GM13976 (cell line): ENCODE measurements at places on chromosomes 2 and 18.

DNA sequence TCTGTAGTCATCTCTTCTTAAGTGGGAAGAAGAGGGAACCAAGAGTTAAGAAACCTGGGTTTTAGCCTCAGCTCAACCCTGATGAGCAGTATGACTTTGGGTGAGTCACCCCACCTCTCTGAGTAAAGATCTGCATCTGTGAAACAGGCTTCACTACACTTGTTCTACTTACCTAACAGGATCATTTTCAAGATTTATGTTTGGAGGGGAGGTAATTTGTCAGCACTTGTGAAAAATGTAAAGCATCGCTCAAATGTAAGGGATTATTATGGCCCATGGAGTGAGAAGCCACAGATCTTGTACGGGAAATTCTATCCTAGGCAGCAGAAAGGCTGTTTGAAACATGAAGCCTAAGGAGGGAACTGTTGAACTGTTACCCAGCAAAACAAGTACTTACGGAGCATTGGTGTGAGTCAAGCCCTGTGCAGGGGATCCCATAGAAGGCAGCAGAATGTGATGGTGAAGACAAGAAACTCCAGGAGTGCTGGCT, 160.6 kb downstream of the PRKCE start:
- no peak for DNase-seq

DNA sequence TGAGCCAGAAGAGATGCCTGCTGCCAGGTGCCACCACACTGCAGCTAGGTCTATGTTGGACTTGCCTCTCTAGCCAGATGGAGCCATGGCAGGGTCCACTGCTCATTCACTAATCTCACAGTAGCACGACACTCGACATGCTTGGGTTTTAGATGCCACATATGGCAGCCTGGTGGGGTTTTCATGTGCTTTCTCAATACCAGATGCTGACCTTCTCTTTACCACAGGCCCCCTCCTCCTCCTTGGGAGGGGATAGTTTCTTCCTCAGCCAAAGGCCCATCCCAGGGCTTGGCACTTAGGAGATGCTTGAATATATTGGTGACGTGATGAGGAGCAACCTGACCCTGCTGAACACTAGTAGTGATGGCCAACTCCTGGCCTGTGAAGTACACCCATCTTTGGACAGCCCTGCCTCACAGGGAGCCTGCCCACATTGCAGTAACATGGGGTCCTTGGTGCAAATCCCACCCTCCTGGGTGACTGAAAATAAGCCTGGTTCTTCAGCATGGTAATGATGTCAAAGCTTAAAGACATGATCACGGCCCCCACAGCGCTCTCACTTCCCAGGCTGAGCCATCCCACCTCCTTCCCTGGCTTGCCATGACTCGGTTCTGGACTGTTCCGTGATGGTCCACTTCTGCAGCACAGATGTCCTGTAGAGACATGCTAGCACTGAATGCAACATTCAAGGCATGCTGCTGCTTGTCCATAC, 227.5 kb downstream of the SH3RF3 start:
- DNase-seq: no peak

DNA sequence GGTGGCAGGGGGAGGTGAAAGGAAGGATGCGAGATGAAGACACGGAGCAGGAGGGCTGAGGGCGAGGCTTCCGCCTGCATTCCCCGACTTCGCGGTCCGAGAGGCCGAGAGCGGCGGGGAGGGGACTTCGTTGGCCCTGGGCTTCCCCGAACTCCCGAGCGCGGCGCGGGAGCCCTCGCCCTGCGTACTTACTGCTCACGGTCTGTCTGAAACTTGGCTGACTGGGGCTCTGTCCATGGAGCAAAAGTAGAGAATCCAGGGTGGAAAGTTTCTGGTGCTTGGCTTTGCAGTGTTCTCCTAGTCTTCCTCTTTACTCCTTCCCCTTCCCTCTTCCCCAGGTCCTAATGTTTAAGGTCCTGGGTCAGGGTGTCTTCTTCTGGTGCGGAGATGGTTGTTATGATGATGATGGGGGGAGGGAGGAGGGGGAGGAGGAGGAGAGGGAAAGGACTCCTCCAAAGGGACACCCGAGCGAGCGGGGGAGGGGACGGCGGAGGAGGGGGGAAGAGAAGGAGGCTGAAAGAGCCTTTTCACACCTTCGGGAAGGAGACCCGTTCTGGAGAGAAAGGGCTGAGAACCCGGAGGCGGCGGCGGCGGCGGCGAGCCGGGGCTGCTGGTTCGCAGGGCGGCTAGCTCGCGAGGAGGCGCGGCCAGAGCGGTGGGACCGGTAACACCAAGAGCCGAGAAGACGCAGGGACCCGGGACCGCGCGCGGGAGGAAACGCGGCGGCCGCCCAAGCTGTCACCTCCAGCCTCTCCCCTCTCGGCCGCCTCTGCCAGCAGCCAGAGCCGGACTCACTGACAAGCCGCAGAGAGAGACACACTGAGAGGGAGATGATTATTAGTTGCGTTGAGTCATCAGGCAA, at the start of gene SATB2:
TSS of gene SATB2 (minus strand) at position 793 of the 862 bp plus-strand sequence. CDS start 1,902 bp downstream, outside the sequence.
- peak; percentile 53 for DNase-seq

DNA sequence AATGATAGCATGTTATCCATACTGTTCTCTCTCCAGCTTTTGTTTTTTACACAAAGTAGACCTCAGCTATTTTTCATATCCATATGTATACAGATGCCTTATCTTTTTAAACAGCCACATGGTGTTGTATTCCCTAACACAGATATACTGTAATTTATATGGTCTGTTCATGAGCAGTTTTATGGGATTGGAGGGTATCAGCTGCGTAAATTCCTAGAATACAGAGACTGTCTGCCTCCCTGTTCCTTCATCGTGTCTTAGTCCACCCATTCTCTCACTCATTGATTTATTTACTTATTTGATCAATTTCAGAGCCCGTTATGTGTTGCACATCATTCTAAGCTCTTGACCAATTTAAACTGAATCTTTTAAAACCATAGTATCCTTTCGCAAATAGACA, 80.6 kb downstream of the GATA6 start:
- DNase-seq: no peak

DNA sequence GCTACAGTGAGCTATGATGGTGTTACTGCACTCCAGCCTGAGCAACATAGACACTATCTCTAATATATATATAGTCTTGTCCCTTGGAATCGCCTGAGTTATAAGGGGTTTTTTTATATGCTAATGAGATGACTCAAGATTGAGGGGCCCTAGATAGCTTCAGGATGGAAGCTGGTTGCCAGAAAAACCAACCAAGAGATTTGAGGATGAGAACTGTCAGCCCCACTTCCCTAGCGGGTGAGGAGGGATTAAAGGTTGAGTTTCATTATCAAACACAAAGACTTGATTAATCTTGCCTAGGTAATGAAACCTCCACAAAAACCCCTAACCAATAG, 12.6 kb upstream of the GALM start:
- no peak for DNase-seq

DNA sequence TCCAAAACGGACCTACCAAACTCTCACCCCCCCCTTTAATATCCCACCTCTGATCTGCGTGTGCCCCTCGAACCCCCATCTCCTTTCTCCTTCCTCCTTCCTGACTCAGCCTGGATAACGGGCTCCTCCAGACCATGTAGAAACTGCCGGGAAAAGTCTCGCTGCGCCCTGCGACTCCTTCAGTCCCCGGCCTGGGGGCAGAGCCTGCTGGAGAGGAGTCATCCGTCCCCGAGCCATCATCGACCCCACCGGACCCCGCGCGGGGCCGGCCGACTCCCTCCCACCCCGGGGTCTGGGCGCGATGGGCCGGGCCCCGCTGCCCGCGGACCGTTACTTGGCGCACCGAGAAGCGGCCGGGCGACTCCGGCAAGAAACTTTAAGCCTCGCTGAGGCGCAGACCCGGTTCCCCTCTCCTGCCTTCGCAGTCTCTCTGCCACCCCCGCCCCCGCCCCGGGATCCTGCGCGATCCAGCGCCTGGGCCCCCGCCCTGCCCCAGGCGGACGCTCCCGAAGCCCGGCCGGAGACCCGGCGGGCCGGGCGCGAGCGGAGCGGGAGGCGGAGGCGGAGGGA, 3.4 kb downstream of the ZEB2 start:
- no peak for DNase-seq

GRCh38 chr2:203690441-203691047, 15.9 kb upstream of the CD28 start:
- no peak for DNase-seq

- no peak for DNase-seq
Observed at GRCh38 chr2:229669841-229670240, 44.5 kb downstream of the DNER start.

DNA sequence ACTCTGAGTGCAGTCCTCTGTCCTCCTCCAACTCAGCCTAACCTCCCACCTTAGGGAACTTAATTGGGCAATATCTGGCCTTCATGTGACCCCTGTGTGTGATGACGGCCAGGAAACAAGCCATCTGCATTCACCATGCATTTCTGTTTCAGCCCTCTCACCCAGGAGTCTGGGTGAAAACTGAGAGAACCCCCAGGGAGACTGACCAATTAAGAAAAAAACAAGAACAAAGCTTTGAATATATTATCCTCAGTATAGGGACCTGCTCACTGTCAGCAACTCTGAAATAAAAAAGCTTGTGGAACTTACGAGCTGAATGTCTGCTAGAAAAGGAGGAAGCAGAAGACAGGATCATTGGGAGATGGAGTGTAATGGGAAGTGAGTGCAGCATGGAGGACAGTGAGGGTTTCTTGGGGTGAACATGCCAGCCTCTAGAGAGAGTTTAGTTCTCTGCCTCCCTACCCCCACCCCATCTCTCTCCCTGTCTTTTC, 9.5 kb downstream of the MAPRE2 start:
- DNase-seq: no peak

DNA sequence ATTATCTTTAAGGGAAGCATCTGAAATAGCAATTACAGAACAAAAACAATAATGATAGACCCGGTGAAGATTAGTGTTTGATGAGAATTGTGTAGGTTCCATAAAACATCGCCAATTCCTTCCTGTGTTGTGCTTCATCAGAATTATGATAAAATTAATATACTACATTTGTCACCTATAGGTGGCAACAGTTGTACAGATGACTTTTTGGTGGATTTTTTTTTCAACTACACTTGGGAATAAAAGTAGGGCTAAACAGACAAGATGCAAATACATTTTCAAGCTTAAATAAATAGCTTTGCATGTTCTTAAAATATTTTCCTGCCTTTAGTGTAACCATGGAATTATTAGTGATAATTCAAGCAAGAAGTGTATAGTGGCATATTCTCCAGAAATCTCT, 7.0 kb upstream of the LYPD1 start:
- no peak for DNase-seq
